B cell (primary cell): ENCODE measurements at places on chromosomes 12 and 14.

DNA sequence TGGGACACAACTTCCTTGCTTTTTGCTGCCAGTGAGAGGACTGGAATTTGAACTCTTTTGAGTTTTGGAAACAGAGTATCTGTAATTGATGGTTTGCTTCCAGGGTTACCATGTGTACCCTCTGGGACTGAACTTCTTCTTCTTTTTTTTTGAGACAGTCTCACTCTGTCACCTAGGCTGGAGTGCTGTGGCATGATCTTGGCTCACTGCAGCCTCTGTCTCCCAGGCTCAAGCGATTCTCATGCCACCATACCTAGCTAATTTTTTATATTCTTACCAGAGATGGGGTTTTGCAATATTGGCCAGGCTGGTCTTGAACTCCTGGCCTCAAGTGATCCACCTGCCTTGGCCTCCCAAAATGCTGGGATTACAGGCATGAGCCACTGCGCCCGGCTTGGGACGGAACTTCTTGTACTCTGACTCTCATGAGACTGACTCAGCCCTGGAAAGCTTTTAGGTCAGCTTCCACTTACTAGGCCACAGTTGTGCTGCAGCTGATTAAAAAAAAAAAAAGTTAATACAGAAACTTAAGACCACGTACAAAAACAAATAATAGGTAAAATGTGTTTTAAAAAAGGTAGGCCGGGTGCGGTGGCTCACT, 15.8 kb downstream of the SEL1L start:
- DNase-seq, result no peak

DNA sequence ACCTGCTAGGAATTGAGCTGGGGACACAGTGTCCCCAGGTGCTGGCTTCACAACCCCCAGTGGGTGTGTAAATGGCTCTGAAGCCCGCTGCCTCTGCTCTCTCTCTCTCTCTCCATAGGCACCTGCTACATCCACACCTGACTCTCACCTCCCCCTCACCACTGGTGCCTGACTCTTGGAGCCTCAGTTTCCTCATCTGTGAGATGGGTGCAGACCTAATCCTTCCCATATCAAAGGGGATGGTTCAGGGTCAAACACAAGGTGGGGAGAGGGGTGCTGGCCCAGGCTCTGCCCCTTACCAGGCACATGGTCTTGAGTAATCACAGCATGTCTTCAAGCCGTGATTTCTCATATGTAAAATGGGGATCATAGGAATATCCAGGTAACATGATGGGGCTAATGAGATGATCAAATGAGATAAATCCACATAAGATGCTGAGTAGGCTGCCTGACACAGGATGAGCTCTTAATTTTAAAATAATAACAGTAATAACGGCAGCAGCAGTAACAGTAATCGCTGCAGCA, 37.6 kb downstream of the TESC start:
- DNase-seq, result no peak

GRCh38 chr12:120012067-120012621, 23.1 kb downstream of the BICDL1 start:
- DNase-seq, result peak; percentile 79

DNA sequence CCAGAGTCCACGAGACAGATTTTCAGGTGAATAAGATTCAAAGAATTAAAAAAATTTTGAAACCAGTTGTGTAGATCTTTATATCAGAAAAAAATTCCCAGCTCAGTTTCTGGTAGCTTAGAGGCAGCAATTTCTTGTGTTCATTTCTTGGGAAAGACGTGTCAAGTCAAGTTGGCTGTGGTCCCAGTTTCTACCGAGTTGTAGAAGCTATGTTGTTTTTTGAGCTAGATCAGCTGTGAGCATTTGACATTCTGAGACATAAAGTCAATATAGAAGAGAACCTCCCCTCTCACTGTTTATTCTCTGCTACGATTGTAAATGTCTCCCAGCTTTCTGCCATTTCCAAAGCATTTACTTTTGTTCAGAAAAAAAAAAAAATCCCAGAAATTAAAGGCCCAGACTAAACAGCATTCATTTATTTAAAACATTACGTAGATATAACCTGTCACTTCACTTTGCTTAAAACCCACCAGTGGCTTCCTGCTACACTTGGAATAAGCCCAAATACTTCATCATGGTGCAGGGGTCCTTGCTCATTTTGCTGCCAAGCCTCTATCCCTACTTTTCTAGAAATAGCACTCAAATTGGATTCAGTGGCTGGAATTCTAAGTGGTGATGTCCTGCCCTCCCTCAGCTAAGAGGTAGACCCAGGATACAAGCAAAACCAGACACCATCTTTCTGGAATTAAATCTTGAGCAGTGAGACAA, 20.6 kb upstream of the PYGL start:
- no peak for DNase-seq

DNA sequence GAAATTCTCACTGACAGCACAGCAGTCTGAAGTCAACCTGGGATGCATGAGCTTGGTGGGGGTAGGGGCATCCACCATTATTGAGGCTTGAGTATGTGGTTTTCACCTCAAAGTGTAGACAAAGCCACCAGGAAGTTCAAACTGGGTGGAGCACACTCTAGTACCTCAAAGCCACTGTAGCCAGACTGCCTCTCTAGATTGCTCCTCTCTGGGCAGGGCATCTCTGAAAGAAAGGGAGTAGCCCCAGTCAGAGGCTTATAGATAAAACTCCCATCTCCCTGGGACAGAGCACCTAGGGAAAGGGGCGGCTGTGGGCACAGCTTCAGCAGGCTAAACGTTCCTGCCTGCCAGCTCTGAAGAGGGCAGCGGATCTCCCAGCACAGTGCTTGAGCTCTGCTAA, 143.0 kb downstream of the KITLG start:
- no peak for DNase-seq

- no peak for DNase-seq
Measured at GRCh38 chr12:108642899-108643654, 9.4 kb upstream of the SELPLG start.

GRCh38 chr14:104403421-104404220, 175.9 kb upstream of the C14orf180 start:
- no peak for DNase-seq

DNA sequence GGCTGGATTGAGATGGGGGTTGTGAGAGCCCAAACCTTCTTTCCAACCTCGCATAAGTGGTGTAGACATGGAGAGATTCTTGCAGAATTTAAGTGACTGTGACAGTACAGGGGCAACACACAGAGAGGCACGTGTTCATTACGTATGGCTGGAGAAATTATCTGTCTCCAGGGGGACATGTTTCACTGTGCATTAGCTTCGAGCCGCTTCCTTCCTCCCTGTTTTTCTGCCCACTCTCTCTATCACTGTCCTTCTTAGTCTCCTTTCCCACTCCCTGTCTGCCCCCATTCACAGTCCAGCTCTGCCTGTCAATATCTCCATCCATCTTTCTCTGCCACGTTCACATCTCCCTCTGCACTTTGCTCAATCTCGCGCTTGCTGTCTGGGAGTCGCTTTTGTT, 11.5 kb upstream of the C14orf93 start:
- no peak for DNase-seq

DNA sequence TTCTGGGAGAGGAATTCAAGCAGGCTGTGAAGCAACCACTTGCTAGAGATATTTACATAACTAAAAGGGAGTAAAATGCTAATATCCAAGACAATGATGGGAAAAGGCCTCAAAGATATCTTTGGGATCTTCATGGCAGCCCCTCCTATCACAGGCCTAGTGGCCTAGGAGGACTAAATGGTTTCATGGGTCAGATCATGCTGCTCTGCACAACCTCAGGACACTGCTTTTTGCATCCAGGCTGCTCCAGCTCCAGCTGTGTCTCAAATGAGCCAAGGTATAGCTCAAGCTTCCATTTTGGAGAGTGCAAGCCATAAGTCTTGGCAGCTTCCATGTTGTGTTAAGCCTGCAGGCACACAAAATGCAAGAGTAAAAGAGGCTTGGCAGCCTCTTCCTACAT, 195.6 kb upstream of the SSTR1 start:
- no peak for DNase-seq

DNA sequence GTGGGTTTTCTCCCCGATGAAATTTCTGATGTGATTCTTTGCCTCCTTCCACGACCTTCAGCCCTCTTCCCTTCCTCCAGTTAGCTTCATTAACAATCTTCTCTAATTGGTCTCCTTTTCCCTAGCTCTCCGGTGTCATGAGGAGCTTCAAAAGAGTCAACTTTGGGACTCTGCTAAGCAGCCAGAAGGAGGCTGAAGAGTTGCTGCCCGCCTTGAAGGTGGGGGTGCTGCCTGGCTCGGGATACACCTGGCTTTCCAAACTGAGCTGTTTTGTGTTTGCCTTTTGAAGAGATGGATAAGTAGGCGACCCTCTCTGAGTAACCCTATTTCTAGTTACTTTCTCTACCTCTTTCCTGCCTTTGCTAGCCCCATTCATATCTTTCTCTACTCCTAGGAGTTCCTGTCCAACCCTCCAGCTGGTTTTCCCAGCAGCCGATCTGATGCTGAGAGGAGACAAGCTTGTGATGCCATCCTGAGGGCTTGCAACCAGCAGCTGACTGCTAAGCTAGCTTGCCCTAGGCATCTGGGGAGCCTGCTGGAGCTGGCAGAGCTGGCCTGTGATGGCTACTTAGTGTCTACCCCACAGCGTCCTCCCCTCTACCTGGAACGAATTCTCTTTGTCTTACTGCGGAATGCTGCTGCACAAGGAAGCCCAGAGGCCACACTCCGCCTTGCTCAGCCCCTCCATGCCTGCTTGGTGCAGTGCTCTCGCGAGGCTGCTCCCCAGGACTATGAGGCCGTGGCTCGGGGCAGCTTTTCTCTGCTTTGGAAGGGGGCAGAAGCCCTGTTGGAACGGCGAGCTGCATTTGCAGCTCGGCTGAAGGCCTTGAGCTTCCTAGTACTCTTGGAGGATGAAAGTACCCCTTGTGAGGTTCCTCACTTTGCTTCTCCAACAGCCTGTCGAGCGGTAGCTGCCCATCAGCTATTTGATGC, 797 bp downstream of the ESPL1 start:
- DNase-seq, result no peak

- no peak for DNase-seq
Measured at GRCh38 chr14:61139006-61139599, 142.0 kb downstream of the TMEM30B start.

DNA sequence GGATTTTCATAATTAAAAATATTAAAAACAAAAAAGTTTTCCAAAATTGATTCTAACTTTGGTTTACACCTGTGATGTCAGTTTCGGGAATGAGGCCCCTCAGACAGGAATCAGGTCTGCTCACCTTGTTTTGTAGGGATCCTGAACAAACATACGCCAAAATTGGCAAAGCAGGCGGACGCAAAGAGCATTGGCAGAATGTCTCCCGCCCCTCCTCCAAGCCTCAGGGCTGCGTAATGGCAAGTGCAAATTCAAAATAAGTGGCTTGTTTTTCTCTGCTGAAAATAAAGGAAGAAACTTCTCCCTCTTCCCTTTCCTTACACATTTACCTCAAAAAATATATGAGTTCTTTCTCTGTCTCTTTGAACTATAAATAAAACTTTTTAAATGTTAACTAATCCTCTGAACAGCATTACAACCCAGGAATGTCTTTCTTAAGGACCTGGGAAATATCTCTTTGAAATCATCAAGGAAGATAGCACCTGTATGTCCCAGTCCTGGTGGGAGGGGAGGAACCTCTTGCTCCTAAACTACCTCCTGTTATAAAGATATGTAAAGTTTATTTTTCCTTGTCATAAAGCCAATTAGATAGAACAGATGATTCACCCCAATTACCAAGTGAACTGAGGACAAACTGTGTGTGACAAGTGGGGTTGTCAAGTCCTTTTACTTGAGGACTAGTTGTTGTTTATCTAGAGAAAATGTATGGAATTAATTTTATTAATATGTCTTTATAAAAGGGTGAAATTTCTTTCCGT, 16.5 kb downstream of the OR6J1 start:
- DNase-seq, result no peak

DNA sequence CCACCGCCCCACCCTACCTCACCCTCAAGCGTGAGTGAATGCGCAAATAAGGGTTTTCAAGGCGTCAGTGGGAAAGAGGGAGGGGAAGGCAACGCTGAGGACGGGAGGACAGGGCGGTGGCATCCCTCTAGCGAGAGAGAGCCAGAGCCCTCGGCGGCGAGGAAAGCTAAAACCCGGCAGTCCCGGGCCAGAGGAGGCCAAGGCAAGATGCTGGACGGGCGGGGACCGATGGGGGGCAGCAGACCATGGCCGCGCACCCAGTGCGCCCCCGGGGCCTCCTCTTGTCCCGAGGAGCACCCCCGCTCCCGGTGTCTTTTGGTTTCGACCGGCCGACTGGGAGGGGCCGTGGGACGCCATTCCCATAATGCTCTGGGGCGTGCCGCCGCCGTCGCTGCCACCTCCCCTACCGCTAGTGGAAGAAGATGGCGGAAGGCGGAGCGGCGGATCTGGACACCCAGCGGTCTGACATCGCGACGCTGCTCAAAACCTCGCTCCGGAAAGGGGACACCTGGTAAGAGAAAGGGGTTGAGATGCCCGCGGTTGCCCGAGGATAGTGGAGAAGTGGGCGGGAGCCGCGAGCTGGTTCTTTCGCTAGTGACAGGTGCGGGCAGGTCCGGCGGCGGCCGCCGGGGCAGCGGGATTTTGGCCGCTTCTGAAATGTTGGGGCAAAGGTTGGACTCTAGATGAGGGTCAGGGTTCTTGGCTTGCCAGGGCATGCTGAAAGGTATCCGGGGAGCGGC, at the start of gene USP15:
Gene USP15, plus strand, starts transcription at position 412 of the 740 bp plus-strand sequence. Its CDS starts 11 bp downstream, at position 423.
- peak; percentile 98 for DNase-seq

GRCh38 chr12:108964371-108965352, 56.2 kb downstream of the SVOP start:
- no peak for DNase-seq

DNA sequence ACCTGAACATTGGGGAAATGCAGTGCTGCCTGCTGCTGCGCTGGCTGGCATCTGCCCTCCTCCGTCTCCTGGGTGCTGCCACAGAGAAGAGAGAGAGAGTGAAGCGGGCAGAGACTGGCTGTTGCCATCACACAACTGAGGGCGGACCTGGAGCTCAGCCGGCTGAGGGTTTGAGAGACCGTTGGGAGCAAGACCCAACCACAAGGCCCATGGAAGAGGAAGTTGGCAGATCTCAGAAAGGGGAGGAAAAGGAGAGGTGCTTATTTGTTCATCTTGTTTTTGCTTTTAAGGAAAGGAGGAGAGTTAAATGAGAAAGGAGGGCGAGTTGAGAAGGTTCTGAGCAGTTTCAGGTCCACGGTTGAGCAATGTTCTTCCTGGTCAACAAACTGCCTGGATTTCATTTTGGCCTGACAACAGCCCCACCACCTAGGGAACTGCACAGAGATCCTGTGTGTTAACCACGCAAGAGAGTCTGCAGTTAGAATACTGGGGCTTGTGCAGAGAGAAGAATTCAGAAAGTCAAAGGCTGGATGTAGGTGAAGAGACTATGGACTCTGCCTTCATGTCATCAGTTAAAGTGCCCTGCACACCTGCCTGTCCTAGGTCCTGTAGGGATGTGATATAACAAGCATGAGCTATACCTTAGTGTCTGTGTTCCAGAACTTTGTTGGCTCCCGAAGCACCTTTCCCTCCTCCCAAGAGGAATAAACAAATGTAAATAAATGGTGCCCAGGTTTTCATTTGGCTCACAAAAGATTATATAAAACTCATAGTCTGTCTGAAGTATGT, 124.6 kb downstream of the ETV6 start:
- DNase-seq, result peak; percentile 32

DNA sequence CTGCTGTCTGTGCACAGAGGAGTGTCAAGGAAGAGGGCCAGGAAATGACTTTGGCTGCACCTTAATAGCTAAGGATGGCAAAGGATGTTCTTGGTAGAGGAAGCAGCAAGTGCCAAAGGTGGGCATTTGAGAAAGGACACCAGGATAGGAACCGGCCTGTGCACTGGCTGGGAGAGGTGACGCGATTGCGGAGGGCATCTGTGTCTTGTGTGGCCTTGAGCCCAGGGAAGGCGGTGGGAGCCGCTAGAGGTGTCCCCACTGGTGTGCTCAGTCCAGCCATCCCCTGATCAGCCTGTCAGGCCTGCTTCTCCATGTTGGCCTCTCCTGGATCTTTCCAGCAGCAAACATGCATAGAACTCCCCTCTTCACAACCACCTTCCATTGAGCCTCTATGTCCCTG, 30.2 kb downstream of the PAPLN start:
- no peak for DNase-seq
